ENCODE measurements at places on chromosomes 3 and 15. TPM values are rescaled to one million over a fixed set of nuclear protein-coding genes. Genes with fewer than 3 reads are reported as not detected.

- no peak for DNase-seq
- no peaks in the 10 kb centered on the region for H3K36me3 ChIP-seq
- no peaks in the 10 kb centered on the region for H3K4me1 ChIP-seq
- H3K4me3 ChIP-seq = no peak overlapping the region
Measured at GRCh38 chr3:155996882-155997281, 123.5 kb upstream of the KCNAB1 start.

DNA sequence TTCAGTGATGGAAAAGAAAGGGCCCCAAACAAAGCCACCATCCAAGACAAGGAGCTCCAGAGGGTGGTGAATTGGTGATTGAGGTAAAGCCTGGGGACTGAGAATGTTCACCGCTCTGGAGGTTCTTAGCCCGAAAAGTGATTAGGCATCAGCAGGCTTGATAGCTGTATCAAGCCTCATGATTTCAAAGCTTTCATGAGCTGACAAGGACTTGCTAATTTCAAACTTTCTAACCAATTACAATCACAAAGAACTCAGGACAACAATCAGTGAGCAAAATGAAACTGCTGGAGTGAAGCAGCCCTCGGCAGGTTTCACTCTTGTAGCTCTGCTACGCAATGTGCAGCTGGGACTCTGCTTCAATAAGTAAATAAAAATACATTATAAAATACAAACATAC lies 391.3 kb downstream of the TIGIT start:
- peak overlapping the region; percentile 0 for H3K4me3 ChIP-seq
- no peak overlapping the region for H3K27ac ChIP-seq
- H3K4me1 ChIP-seq = peaks cover 14% of the 10 kb centered on the region
- no peaks in the 10 kb centered on the region for H3K36me3 ChIP-seq
- H3K27me3 ChIP-seq = no peaks in the 10 kb centered on the region

Gene DUOXA2
- not detected for polyA plus RNA-seq

GRCh38 chr3:14524920-14525660 lies 15.1 kb downstream of the GRIP2 start:
- peak; percentile 50 for DNase-seq
- H3K4me3 ChIP-seq = peak overlapping the region; percentile 17
- no peaks in the 10 kb centered on the region for H3K27me3 ChIP-seq

GRCh38 chr3:53776494-53777101 lies 69.6 kb downstream of the CHDH start:
- no peak for DNase-seq
- H3K27ac ChIP-seq = no peak overlapping the region
